Stimulated activated CD8-positive, alpha-beta memory T cell treated with anti-CD3 and anti-CD28 coated beads, Interleukin-7, amount 100 ng/mL, for 4 hours (primary cell): ENCODE measurements at places on chromosomes 5 and 9.

DNA sequence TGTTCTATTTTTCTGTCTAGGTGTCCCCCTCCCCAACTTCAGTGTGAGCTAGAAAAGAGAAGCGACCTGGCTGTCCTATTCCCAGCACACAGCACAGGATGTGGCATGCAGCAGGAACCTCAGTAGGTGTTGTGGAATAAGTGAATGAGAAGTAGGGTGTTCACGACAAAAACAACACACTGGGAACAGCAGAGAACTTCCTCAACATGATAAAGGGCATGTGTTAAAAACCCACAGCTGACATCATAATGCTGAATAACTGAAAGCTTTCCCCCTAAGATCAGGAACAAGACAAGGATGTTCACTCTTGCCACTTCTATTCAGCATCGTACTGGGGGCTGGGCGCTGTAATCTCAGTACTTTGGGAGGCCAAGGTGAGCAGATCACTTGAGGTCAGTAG, 155.6 kb upstream of the ZNF618 start:
- no peak for DNase-seq

- no peak for DNase-seq
Observed at GRCh38 chr9:124274226-124274625, 16.5 kb downstream of the NEK6 start.

GRCh38 chr9:135882011-135882410, 25.3 kb downstream of the CAMSAP1 start:
- DNase-seq, result no peak

GRCh38 chr9:133701981-133702797, 36.0 kb downstream of the SARDH start:
- DNase-seq, result no peak

GRCh38 chr5:6721442-6721841, 8.2 kb downstream of the TENT4A start:
- DNase-seq, result no peak

GRCh38 chr5:66436721-66437120, 159.5 kb upstream of the MAST4 start:
- no peak for DNase-seq

DNA sequence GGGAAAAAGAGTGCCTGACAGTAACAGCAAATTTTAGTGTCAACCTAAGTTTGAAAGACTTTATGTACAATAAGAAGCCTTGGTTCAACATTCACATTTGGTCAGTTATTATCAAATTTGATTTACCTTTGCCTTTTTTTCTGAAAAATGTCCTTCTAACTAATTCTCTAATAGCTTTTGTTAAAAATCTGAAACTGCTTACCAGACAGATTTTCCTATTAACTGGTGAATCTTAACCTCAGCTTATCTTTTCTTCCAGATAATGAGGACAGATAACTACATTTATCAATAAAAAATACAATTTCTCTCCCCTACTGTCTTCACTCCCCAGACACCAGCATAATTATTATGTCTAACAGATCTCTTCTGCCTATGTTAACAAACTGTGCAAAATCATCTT, 988.5 kb downstream of the CDH18 start:
- no peak for DNase-seq

DNA sequence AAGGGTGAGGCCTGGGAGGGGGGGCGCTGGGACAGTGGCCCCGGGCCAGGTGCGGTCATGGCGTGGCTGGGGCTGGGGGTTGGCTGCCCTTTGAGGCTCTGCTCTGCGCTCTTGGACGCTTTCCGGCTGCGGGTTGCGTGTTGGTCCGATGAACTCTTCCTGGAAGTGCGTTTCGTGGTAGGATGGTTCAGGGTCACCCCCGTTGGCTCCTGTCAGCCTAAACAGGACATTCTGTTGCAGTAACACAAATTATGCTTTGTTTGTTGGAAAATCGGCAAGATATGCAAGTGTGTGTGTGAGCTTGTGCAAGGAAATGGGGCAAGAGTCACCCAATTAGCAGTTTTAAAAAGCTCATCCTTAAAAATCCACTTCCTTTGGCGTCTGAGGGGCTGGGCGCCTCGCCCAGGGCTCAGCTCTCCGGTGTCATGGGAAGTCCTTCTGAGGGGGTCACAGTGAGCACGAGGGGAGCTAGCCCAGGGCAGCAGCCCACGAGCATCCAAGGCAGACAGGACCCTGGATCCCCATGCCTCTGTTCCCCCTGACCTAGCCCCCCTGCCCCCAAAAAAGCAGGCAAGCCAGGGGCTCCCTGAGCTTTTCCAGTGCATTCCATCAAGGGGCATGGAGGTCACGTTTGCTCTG, 22.2 kb upstream of the RNU6ATAC start:
- no peak for DNase-seq

GRCh38 chr9:100492952-100493351, 20.0 kb downstream of the TMEFF1 start:
- no peak for DNase-seq

DNA sequence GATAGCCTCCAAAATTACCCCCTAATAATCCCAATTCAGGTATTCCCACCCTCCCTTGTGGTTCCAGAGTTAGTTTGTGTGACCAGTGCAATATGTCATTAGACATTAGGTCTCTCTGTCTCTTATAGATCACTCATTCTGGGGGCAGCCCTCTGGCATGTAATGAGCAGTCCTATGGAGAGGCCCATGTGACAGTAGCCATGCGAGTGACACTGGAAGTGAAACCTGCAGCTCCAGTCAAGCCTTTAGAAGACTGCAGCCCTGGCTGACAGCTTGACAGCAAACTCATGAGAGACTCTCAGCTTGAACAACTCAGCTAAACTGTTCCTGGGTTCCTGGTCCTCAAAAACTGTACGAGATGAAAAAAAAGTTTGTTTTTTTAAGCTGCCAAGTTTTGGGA, 54.0 kb upstream of the HSPB3 start:
- DNase-seq, result no peak
